ENCODE measurements at places on chromosomes 2 and 18. TPM values are rescaled to one million over a fixed set of nuclear protein-coding genes. Genes with fewer than 3 reads are reported as not detected.

DNA sequence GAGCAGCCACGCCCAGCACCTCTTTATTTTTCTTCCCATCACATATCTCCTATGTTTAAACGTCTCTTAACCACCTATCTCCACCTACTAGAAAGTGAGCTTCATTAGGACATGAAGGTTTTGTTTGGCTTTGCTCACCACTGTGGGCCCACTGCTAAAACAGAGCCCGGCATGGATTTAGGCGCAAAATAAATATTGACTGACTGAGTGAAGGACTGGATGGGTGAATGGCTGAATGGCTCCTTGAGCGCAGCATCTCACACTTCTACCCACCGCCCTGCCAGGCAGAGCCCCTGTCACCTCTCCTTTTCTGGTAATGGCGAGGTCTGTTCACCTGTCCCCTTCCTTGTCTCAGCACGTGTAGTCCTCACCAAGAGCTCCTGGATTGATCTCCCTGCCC, 10.1 kb downstream of the CAPG start:
- DNase-seq, result no peak

DNA sequence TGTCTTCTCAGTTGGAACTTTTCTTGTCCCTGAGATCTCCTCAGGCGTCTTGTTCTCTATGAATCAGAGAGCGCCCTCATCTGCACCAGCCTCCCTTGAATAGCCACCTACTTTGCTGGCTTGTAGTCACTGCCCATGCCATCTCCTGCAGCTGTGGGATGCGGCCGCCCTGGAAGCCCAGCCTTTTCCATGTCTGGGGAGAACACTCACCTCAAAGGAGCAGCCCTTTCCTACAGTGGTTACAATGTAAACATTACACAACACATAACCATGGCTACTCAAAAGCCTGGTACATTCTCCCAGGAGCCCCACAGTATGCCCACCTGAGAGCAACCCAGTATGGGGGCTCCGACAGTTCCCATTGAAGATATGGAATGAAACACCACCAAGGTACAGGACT, 351.0 kb downstream of the EN1 start:
- DNase-seq, result no peak

DNA sequence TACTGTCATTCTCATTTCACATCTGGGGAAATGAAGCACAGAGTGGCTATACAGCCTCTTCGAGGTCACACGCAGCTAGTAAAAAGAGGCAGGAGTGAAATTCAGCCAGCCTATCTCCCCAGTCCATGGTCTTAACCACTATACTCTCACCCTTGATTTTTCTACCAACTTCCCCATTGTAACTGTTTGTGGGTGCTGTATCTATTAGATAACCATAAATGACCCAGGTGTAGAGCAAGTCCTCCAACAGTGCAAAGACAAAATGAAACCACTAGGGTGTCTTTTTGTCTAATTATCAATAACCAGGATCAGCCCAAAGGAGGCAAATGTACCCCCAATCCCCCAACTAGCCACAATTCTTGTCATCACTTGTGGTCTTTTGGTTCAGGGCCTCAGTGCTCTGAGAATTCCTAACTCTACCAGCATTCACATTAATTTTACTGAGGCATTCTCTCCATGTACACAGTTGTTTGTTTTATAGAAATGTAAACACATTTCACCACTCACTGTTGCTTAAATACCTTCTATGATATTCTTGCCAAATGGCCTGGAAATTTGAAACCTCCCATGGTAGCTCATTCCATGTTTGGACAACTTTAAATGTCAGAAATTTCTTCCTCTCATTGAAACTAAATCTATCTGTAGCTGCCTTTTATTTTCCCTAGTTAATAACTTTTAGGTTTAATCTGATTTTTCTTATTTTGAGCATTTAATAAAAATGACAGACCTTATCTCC, 58.7 kb downstream of the SLC40A1 start:
- DNase-seq, result no peak

DNA sequence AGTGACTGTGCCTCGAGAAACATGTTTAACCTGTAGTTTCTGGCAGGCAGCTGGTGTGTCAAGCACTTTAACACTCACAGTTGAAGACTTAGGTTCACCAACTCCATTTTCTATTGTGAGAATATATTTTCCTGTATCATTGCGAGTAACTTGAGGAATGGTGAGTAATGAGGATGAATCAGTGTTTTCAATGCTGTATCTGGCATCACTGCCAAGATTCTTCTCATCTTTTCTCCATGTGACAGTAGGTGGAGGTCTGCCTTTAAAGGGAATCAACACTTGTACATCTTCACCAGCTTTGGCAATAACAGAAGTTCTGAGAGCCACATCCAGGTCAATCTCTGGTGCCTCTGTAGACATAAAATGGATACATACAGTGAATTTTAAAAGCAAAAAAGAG, 72.8 kb downstream of the PLEKHA3 start:
- no peak for DNase-seq

DNA sequence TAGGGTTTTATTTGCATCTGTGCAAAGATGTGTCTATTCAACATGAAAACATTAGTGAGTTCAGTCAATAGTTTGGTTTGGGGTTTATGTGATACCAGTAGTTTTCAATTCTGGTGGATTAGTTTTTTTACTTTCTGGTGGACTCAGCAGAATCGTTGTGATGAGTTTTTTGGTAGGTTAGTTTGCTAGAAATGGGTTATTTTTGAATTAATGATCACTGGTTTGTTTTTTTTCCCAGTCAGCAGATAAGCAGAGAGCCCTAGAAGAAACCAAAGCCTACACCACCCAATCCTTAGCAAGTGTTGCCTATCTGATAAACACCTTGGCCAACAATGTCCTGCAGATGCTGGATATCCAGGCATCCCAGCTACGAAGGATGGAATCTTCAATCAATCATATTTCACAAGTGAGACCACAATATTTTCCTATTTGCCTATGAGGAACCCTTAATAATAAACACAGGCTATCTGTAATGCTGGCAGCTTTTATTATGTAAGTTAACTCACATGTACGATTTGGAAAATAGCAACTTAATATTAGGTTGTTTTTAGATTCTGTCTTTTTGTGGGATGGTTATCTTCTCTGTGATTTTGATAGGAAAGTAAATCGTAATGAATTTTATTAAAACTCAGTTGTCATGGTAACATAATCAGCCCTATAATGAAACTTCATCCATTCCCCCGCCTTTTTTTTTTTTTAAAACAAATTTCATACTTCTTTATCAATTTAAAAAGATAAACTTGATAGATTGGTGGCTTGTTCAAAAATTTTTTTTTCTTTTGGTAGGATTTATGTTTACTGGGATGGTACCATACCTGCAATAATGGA, 38.7 kb downstream of the ABI2 start:
- DNase-seq, result no peak

GRCh38 chr2:196182439-196183171, 11.2 kb upstream of the STK17B start:
- DNase-seq, result peak; percentile 60

The RGPD3 gene
- not detected for total RNA-seq

The SCN3A gene
- 9.5 TPM for total RNA-seq

The PEX13 gene
- total RNA-seq, result 23.4 TPM

The FRZB gene
- not detected for total RNA-seq

The HOXD4 gene
- total RNA-seq, result not detected

The CAPN14 gene
- 4.0 TPM for total RNA-seq

The GKN2 gene
- total RNA-seq, result not detected

The KANSL1L gene
- 22.0 TPM for total RNA-seq

All from OCI-LY7 (cell line).